GM10248 (cell line): ENCODE measurements at places on chromosomes 5 and 9.

DNA sequence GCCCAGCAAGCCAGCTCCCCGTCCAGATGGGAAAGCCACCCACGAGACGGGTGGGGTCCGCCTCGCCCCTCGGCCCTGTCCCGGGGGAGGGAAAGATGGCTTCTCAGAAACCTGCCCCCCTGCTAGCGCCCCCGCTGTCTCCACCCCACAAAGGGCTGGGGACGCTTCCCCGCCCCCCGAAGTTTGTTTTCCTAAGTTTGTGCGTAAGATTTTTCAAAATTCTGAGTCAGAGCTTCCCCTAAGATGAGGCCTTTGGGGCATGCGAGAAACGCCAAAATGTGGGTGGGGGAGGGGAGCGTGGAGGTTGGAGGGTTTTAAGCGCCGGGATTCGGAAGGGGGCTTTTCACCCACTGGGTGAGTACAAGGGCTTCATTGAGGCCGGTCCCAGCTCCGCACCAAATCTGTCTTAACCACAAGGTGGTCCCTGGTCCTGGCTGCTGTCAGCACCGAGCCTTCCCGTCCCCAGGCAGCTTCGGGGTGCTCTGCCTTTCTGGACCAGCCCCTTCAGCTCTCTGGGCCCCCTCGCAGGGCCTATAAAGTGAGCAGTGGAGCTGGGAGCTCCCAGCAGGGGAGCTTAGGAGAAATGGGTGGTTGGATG lies 32.3 kb downstream of the PRRX2 start:
- no peak for DNase-seq

- no peak for DNase-seq
Observed at GRCh38 chr5:96601200-96601599, 61.0 kb upstream of the CAST start.

DNA sequence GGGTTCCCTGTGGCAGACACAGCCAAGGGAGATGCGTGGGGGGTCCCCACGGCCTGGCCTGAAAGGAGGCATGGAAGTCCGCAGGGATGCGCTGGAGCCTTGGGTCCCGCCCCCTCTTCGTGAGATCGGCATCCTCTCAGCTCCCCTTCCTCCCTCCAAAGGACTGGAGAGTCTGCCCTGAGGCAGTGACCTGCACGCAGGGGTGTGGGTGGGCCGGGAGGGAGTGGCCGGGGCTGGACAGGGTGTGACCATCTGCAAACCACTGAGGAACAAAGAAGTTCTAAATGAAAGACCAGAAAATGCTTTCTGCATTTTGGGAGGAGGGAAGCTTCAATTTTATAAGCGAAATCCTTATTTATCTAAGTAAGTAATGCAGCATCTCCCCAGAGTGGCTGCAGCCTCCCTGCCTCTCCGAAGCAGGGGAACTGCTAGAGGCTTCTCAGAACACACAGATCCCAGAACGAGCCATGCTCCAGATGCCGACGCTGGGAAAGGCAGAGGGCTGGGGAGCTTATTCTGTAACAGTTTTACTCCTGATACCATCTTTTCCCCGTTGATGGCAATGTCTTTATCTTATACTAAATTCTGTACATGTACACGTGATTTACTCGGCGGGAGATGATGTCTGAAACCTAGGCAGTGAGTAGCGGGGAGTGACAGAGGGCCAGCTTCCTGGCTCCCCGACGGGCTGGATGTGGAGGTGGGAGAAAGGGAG lies 221.7 kb downstream of the FANCC start:
- no peak for DNase-seq

DNA sequence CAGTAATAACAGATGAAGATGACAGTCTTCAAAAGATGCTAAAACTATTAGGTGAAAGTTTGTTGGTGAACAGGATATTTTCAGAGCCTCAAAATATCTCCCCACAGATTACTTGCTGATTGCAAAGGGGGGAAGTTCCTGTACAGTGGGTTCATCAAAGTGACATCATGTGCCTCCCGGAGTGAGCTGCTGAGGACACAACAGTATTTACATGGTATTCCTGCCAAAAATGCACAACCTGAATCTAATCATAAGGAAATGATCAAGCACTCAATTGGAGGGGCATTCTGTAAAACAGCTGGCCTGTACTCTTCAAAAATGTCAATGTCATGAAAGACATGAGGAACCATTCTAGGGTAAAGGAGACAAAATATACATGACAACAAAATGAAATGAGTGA lies 18.9 kb upstream of the GLIS3 start:
- no peak for DNase-seq

DNA sequence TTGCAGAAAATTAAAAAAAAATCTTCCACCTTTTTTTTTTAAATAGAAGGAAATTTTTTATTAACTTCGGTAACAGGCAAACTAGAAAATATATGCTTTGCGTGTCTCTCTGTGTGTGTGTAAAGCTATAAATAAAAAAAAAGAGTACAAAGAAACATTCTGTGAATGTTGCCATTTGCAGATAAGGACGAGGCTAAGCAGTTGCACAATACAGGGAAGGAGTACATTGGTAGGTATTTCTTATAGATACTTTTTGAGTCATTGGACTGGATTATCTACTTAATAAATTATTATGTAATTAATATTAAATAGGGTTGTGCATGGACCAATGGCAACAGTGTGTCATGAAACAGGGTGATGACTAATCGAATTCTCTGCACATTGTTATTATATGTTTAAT lies 102.4 kb downstream of the CAMK4 start:
- DNase-seq = no peak

DNA sequence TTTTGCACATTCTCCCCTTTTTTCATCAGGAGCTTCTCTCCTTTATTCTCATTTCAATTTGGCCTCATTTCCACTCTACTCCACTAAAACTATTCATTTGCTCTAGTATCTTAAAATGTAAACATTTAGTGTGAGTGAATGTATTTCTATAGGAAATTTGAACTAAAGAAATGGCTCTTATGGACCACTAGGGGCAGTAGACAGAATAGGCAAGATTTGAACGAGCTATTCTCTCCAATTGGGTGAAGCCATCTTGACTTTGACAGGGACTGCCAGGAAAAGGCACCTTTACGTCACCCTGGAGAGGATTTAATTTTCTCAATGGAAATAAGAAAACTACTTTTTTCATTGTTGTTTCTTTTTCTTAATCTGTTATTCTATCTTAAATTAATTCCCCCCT lies 666.3 kb downstream of the DNAH5 start:
- DNase-seq = no peak

DNA sequence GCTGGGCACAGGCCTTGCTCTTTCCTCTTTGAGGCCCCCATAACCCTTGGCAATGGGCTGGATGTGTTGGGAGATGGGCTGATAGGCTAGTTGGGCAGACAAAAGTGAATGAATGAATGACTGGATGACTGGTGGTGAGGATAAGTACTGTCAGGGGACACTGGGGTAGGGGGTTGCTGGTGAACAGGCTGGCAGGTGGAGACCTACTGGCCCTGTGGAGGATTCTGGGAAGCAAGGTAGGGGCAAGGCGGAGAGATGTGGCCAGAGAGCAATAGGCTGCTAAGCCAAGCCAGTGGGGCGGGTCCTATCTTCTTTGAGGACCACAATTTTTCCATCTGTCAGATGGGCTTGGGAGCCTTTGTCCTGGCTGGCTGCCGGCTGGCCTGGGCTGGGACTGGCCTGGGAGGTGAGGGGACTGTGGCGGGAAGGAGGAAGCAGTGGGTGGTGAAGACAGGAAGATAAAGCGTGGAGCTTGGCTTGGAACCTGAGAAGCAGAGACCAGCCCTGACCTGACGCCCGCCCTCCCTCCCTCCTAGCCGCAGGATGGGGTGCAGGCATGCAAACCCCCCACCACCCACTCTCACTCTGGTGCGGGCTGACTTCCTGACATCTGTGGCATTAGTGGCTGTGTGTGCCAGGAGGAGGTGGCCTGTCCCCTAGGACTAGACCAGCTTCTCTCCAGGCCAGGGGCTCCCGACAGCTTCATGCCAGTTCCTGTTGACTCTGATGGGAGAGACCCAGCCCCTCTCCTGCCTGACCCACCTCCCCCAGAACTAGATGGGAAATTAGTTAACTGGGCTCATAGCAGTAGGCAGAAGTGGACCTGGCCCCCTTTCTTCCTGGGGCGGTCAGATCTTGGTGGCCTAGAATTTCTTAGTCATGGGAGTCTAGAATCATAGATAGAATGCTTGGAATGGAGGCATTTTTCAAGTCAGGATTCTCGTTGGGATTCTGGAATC lies 9.5 kb downstream of the CXXC5 start:
- DNase-seq = no peak

DNA sequence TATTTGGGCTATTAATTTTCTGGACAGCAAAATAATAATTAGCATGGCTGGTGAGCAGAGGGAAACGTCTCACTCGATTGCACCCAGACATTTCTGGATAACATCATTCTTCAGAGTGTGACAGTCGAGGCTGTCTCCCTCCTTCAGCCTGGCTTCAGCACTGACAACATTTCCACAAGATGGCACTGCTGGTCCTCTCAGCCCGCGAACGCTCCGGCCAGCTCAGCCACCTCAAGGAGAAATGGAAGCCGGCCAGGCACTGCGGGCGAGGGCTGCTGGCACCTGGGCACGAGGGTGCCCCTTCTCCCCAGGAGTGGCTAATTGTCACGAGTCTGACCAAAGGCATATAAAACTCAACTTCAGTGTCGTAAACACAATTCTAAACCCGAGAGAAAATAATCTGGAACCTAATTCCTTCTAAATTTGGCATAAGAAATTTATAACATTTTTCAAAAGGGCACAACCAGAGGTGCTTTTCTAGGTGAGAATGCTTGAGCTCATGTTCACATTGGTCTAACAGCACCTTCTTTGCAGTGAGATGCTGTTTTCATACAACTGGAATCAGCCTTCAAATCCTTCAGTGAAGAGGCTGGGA lies 65.9 kb downstream of the DAP start:
- peak; percentile 69 for DNase-seq

GRCh38 chr5:117833691-117834090 lies 1154.7 kb downstream of the DTWD2 start:
- no peak for DNase-seq

GRCh38 chr9:137750007-137750406 lies 127.6 kb upstream of the CACNA1B start:
- no peak for DNase-seq

DNA sequence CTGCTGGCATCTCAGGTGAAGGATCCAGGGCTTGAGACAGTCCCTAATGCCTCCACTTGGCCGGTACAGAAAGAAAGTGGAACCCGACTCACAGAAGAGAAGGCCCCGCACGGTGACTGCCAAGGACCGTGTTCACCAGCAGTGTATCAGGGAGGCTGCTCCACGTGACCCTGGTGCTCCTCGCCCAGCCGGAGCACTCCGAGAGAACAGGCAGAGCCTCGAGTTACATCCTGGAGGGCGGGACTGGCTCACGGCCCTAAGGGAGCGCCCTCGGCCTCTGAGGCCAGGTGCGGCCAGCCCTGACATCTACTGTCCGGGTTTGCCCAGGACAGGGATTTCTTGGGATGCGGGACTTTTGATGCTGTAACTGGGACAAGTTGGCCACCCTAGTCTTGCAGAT lies 104.0 kb upstream of the SARDH start:
- no peak for DNase-seq

DNA sequence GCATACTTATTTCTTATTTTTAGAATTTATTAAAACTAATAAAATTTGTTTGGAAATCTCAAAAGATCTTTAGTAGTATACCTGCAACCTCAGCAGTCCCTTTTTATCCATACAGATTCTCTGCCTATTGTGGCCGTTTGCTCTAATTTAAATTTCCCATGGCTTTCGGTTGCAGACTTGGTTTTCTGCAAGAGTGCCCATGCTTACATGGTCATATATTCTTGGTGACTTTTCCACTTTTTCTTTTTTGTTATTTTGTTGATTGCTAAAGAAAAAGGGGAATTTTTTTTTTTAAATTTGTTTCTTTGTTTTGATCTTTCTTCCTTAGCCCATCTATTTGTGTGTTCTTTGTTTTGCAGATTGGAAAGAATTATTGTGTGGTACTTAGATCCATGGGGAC lies 20.6 kb downstream of the ZCCHC7 start:
- DNase-seq = no peak

GRCh38 chr9:87263291-87263690 lies 234.4 kb upstream of the DAPK1 start:
- no peak for DNase-seq

- DNase-seq = no peak
Observed at GRCh38 chr5:90641528-90641927, 82.9 kb downstream of the ADGRV1 start.

- DNase-seq = peak; percentile 40
Observed at GRCh38 chr9:34179213-34180136, 632 bp downstream of the UBAP1 start.

- no peak for DNase-seq
Observed at GRCh38 chr9:71814815-71815214, 46.5 kb upstream of the CEMIP2 start.

- no peak for DNase-seq
Observed at GRCh38 chr5:32984851-32985610, 273.9 kb downstream of the NPR3 start.

DNA sequence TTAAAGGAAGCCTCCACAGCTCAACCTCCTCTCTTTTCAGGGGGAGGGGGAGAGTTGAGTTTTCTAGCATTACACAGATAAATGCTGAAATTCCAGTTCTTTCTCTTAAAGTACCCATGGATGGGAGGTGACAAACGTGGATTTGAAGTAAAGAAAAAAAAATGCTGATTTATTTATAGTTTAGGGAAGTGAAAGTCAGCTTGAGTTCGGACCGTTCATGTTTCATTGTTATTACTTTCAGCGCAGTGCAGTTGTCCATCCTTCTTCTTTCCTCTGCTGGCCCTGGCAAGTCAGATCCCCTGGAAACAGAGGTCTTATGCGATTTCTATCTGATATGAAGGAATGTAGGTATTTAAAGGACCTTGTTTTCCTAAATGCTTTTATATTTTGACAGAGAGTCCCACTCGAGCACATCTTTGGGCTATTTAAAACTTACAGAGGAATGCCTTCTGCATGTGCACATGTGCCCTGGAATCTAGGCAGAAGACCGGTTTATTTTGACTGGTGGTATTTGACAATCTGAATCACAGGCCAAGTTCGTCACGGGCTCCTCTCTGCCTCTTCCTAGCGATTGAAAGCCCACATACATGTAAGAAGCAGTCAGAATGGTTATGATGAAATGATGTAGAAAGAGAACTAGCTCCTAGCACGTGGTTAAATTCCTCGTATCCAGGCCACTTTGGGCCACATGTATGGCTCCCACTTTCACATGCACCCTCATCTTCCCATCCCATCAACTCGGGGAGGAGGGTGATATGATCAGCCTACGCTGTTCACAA lies 385.2 kb upstream of the KLF4 start:
- DNase-seq = peak; percentile 28

GRCh38 chr9:31364171-31364570 lies 1020.3 kb upstream of the ACO1 start:
- DNase-seq = no peak

DNA sequence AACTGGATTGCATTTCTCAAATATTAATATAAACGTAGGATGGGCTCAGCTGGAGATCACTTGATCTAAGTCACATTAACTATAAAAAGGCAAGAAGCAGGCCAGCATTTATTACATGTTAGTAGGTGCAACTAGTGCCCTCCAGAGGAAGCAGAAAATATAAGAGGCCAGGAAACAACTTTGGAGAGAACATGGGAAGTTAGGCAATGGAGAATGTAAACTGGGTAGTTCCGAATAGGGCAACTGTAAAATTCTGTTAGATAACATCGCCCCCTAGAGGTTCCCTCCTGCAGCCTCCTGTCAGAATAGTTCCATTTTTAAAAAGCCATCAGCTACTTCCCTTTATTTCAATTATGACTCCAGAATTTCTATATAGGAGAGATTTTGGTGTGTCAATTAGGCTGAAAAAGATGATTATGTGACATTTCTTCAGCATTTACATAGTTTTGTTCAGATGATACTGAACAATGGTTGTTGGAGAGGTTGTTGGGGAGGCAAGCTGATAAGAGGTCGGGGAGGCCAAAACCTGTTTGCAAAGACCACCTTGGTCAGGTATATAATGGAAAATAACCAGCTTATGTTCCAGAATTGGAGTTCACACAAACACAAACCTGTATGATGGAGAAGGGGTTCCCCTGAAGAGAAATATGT lies 22.4 kb downstream of the CCL28 start:
- peak; percentile 68 for DNase-seq
